ENCODE measurements at places on chromosomes 2 and 18.

DNA sequence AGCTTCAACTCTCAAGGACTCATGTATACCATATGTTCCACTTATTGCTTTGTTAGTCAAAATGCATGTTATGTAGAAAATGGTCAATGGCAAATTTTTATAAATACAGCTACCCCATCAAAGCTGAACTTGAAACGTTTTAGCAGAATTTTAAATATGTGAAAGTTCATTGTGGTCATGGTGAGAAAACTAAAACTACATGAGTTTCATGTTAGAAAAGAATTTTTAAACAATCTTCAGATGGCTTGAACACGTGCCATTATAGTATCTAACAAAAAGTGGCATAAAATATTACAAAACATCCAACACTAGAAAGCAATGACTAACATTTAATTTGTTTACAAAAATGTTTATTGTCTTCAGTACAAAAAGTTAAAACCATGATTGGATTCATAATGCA lies 246.0 kb upstream of the KCNJ3 start:
- no peak for DNase-seq

GRCh38 chr18:48548921-48549320 lies 10.1 kb downstream of the CTIF start:
- no peak for DNase-seq

DNA sequence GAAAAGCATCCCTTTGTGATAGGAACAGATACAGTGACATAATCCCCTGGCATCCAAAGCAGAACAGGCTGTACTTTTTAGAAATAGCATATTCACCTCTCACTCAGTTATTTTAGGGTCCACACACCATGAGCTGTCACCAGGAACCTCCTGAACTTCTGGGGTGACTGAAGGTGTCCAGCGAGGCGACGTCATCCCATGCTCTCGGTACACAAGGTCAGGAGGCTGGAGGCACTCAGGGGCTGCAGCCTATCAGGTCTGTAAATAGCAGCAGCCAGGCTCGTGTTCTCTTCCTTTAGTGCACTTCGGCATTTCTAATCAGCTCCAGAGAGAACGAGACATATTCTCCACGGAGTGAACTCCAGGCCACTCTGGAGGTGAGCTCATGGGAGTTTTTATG lies 98.3 kb downstream of the GATA6 start:
- DNase-seq, result no peak

DNA sequence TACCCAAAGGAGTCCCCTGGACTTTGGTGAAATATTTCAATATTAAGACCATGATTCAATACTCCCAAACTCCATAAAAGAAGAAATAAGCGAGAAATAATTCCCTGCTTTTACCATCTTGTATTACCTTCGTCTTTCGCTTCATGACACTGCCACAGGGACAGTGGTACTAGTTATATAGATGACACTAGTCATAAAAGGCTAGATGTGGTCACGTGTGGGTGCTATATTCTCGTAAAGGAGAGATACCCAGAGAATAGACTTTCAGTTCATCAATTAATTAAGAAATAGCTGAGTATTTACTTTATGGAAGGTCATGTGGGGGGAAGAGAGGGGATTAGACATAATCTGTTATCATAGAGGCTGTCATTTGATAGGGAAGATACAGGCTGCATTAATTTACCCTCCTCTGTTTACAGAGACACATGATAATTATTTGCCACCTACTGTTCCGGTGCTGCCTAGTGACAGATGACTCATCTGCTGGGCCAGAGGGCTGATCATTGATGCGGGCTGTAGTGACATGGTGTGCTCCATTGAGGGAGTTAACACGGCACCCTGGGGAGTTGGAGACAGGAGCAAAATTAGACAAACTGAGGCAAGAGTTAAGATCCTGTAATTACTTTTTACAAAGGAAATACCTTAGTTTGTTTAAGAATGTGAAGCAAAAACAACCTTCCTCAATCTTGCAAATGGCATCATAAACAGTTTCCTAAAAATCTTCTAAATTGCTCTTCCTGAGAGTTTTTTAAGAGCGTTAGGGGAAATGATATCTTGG lies 78.2 kb upstream of the ITGB6 start:
- DNase-seq, result no peak

- no peak for DNase-seq
Measured at GRCh38 chr18:75782826-75783225, 355.3 kb upstream of the SMIM21 start.

DNA sequence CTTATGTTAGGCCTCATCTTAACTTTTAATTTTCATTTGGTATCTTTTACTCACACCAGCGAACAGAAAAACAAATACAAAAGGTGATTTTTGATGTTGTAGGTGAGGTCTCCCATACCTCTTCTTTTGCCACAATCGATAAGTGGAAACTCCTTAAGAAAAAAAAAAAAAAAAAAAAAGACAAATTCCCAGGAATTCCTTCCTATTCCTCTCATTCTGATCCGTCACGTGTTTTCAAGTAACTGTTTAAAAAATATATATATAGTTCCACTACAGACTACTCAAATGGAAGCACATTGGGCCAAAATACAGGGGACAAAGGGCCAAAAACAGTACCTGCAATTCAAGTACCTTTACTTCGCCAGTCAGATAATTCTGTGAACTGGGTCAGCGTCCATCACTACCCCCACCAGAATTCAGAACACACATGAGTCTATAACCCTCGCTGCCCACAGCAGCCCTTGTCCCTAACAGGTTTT lies 16.5 kb downstream of the NMUR1 start:
- no peak for DNase-seq

GRCh38 chr2:204477358-204477950 lies 67.8 kb upstream of the PARD3B start:
- no peak for DNase-seq

DNA sequence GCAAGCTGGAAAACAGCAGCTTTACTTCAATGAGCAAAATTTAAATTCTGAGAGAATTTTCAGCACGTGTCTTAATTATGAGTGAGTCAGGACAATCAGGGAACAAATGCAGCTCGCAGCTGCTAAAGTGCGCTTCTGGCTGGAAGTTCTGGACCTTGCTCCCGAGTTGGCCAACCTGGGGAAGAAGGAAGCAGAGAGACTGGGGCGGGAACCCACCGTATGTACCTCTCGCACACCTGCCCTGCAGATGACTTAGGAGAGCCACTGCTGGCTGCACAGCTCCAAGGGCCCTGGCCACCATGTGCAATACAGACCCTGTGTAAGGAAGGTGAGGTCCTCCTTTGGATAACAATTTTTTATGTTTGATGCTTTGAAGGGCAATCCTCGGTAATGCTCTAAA lies 42.4 kb downstream of the REEP1 start:
- DNase-seq, result no peak

GRCh38 chr2:193371200-193371599 lies 1176.5 kb upstream of the TMEFF2 start:
- no peak for DNase-seq
